Hematopoietic multipotent progenitor cell (in vitro differentiated cells): ENCODE measurements at places on chromosomes 5 and 9.
A peak's percentile ranks its signal among the peaks of the same experiment; 100 is the strongest.

DNA sequence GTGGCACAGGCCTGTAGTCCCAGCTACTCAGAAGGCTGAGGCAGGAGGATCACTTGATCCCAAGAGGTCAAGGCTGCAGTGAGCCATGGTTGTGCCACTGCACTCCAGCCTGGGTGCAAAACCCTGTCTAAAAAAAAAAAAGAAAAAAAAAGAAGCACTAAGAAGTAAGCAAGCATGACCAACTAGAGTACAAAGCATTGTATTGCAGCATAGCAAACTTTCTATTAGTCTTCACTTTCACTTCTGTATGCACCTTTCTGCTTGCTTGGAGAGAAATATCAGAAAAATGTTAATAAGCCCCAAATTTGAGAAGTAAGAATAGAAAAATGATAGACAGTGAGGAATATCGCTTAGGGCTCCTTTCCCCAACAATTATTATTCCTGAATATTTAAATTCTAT, 497.7 kb upstream of the WWC1 start:
- no peak for DNase-seq

DNA sequence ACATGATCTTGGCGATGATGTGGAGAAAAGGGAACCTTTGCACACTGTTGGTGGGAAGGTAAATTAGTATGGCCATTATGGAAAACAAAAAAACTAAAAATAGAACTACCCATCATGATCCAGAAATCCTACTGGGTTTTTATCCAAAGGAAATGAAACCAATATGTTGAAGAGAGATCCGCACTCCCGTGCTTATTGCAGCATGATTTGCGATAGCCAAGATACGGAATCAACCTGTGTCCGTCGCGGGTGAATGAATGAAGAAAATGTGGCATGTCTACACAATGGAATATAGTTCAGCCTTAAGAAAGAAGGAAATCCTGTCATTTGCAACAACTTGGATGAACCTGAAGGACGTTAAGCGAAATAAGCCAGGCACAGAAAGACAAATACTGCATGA, 84.5 kb downstream of the TTLL11 start:
- no peak for DNase-seq

- DNase-seq: no peak
These were observed 23.8 kb downstream of the KLF4 start for GRCh38 chr9:107465467-107466451.

- no peak for DNase-seq
These were observed 118.7 kb upstream of the CCDC112 start for GRCh38 chr5:115415143-115415491.

DNA sequence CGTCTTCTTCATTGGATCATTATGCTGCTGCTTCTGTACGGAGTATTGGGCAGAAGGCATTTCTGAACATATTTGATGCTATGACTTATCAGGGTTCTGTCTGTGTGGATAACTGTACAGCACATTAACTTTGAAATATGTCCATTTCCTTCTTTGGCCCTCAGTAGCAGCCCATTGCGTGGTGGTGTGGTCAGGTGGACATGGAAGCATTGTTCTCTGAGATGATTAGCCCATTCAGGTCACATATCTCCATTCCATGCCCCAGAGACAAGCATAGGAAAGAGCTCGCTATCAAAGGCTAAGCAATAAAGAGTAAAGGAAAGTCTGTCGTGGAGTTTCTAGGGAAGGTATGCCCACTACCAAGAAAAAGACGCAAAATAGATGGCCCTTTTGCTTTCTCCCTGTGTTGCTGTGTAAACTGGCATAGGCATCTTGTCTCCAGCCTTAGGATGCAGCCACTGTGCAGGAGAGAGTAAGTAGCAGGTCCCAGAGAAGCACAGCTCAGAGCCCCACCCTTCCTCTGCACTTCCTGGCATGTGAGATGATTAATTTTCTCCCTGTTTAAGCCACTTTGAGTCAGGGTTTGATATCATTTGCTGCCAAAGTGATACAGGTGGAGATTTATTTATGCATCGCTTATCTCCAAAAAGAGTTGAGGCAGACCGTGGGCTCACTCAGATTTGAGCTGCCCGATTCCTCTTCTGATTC, 221.9 kb downstream of the PDZD2 start:
- DNase-seq: no peak

DNA sequence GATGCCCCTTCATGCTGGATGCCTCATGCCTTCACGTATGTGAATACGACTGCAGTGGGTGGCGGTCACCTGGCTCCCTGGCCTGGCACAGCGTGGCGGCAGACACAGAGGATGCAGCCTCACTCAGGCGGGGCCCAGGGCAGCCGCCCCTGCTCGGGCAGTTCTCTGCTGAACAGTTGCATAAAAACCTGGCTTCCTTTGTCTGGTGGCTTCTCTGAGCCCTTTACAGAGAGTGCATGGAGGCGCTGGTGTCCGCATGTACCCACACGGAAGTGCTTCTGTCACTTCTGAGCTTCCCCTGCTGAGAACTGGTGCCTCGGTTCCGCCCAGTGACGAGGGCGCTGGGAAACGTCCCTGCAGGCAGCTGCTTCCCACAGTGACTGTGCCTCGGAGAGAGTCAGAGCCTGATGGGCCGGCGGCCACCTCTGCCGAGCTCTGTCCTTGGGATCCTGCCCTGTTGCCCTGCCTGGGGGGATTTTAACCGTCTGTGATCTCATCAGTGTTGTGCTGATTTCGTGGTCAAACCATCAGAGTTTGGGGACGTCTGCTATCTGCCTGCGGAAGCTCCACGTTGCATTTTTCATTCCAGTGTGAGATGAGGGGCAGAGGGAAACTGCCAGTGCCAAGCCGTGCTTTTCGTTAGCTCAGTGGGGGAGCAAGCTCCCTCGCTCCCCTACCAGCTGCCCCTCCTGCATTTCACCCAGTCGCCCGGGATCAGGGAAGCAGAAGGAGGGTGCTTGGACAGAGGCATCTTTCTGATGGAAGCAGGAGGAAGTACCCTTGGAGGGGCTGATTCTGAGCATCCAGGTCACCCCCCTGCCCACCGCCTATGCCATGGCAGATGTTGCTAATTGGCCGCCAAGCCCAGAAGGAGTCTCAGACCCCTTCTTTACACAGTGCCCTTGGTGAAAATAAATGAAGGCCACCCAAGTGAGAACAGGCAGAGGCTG, 153.0 kb upstream of the COL5A1 start:
- no peak for DNase-seq

DNA sequence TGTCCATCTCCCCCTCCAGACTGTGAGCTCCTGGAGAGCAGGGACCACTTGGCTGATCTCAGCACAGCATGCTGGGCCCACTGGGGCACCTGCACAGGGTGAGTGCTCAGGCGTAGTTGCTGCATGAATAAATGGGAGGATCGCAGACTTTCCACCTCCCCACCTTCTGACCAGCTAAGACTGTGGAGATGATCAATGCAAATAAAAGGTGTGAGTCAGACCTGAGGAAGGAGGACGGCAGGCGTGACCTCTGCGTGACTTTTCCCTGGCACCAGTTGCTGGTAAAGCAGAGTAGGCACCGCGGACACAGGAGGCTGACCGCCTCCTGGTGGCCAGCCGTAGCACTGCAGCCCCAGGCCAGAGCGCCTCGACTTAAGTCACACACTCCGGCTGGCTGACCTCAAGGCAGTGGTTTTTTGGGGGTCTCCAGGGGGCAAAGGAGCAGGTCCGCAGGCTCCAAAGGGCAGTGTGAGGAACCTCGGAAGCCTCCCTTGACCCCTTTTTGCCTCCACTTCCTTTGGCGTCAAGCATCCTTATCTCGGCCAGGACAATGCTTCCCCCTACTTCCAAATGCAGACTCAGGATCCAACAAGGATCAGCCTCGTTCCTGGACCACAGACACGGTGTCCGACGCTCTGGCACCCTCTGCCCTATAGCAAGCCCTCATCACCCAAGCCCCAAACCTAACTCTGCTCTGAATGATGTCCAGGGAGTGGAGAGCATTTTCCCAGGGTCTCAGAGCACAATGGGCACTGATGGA, 12.7 kb upstream of the TDRD7 start:
- DNase-seq: peak; percentile 47

GRCh38 chr5:107217721-107218130, 453.0 kb downstream of the EFNA5 start:
- DNase-seq: no peak

DNA sequence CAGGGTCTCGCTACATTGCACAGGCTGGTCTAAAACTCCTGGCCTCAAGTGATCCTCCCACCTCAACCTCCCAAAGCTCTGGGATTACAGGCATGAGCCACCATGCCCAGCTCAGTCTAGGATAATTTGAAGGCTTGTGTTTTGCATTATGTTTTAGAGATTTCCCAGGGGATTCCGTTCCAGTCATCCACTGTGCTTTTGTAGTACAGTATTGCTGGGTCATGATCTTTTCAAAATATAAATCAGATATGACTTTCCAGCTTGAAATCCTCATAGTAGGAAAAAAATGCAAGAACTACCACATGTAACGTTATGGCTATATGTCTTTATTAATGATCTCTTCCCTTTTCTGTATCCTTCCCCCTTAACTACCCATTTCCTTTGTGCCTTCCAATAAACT, 338.1 kb downstream of the PRELID2 start:
- DNase-seq: no peak

- no peak for DNase-seq
These were observed 17.4 kb upstream of the ASPN start for GRCh38 chr9:92499701-92500100.

DNA sequence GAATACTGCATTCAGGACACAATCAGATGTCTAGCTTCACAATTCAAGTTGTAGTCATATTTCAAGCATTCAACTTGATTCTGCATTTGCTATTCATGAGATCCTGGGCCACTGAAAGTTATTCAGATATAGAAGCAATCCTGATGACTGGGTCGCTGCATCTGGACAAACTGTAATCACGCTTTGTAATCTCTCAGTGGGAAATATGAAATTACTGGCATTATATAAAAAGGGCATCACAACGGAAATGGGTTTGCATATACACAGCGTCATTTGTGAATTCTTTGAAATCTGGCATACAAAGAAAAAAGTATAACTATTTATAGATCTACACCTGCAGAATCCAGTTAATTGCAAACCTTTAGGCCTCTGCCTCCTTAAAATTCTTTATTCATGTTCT, 102.2 kb downstream of the PARP8 start:
- DNase-seq: no peak

DNA sequence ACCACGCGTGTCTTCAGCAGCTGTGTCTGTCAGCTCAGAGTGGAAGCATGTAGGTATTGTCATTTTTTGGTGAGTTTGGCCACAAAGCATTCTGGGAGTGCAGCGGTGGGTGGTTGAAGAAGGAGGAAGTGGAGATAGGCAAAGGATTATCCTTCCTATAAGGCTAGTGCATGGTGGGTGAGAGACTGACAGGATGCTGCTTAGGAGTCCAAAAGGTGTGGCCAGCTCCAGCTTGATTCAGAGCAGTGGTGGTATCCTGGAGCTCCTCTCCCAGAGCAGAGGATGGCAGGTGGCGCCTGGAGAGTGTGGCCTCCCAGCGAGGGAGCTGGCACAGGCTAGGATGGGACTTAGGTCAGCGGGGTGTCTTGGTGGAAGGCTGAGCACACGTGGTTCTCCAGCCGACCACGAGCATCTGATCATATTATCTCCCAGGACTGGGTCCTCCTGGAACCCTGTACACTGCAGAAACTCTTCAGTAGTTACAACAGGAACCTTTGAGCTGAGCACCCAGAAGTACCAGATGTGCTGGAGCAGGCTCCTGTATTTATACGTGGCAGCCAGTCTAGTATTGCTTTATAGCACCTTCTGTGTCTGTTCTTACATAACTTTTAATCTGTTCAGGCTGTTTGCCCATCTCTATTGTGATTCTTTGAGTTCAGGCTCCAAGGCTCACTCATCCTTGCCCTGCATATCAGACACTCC, 29.6 kb downstream of the MAML1 start:
- DNase-seq: peak; percentile 33

- no peak for DNase-seq
These were observed 58.8 kb downstream of the MAN2A1 start for GRCh38 chr5:109748546-109748945.

GRCh38 chr5:137078171-137078665, 420.9 kb downstream of the SPOCK1 start:
- no peak for DNase-seq

DNA sequence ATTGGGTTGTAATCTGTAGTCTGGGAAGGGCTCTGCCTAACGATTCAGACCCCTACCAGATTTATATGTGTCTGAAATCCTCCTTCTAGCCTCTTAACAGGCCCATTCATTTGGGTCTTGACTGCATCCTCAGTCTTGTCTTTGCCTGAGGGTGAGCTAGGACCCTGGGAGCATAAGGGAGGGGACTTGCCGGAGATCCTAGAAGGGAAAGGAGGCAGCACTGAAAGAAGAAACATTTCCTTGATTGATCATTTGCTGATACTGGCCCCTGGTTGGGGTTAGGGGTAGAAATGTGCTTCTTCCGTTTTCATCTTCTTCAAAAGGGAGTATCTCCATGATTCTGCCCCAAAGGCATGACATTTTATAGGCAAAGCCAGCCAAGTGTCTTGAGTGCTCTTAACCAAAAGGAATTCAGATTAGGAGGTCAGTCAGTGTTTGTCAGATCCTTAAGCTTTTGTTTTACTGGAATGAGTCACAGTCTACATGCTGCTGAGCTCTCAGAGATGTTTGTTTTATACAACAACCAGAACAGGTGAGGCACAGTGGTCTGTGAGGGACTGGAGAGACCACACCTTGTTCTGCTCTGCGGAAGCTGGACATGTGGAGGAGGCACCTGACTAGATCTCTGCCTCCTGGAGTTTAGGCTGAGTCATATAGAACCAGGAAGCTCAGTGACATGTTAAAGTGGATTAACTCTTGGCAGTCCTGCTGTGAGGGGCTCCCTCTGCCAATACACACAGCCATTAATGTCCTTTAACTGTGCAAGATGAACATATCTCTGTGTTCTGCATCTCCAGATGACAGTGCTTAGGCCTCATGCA, 37.7 kb downstream of the PCDHAC2 start:
- no peak for DNase-seq

DNA sequence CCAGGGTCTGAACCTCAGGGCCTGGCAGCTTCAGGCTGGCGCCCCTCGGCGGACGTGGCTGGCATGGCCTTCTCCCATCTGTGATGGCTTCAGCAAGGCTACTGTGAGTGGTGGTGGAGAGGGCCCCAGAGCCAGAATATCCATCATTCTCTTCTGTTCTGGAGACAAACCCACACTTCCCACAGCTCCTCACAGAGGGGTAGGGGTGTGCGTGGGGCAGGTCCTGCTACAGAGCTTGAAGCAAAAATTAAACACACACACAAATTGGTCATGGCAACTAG, 9.6 kb downstream of the GPX3 start:
- no peak for DNase-seq

DNA sequence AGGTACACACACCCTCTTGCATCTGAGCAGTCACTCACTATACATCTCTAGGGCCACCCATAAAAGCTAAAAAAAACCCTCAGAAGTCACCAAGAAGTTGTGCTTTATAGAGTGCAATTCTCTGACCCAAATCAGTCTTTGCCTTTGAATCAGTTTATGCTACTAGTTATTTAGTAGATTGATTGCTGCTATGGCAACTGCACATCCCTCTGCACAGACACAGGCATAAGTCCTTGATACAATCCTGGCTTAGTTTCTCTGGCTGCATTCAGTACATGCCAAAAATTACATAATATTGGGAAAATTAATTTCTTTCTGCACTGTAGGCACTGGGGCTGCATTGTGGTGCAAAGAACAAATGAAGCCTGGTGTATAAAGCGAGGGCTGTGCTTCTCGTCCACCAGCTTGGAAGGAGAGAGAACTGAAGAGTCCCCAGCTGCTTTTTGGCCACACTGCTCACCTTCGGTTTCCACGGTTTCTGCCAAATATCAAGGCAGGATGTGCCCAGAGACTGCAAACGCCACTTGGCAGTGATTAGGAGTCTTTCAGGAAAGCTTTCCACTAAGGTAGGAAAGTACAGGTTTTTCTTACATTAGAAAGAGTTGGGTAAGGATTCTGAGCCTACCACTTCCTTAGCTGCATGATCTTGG, 258.4 kb downstream of the ELAVL2 start:
- no peak for DNase-seq

- DNase-seq: no peak
These were observed 72.3 kb upstream of the BOD1 start for GRCh38 chr5:173688703-173689102.
